ENCODE measurements at places on chromosomes 1 and 21. TPM values are rescaled to one million over a fixed set of nuclear protein-coding genes. Genes with fewer than 3 reads are reported as not detected.

MAP3K21 gene
- 8.3 TPM for total RNA-seq

LCE4A gene
- total RNA-seq: not detected

SLC1A7 gene
- not detected for total RNA-seq

ATP5IF1 gene
- total RNA-seq: 160 TPM

FAM177B gene
- total RNA-seq: not detected

CELA2B gene
- total RNA-seq: not detected

PTCH2 gene
- total RNA-seq: 0.27 TPM

SLC16A4 gene
- total RNA-seq: 33.7 TPM

KRTAP10-2 gene
- not detected for total RNA-seq

MARCKSL1 gene
- 69.7 TPM for total RNA-seq

PGBD5 gene
- 0.44 TPM for total RNA-seq

PDC gene
- not detected for total RNA-seq

RSPH1 gene
- total RNA-seq: 0.93 TPM

RGS16 gene
- total RNA-seq: 0.18 TPM

SPRR4 gene
- total RNA-seq: not detected

KIRREL1 gene
- 21.2 TPM for total RNA-seq

SPTA1 gene
- total RNA-seq: not detected

KIAA1614 gene
- total RNA-seq: 0.79 TPM

C1orf146 gene
- total RNA-seq: not detected

RXFP4 gene
- total RNA-seq: not detected

RAB29 gene
- 14.8 TPM for total RNA-seq

OR2M5 gene
- not detected for total RNA-seq

FCGR2B gene
- not detected for total RNA-seq

HCRTR1 gene
- not detected for total RNA-seq
